ENCODE measurements at places on chromosomes 5 and 9.

- DNase-seq, result no peak
Observed at GRCh38 chr5:32711362-32711680, 200 bp downstream of the NPR3 start.

- DNase-seq, result no peak
Observed at GRCh38 chr5:34415559-34416198, 240.4 kb upstream of the RAI14 start.

GRCh38 chr5:120502531-120502930 lies 38.4 kb downstream of the PRR16 start:
- DNase-seq, result no peak

GRCh38 chr9:107637421-107638420 lies 148.2 kb upstream of the KLF4 start:
- DNase-seq, result no peak

DNA sequence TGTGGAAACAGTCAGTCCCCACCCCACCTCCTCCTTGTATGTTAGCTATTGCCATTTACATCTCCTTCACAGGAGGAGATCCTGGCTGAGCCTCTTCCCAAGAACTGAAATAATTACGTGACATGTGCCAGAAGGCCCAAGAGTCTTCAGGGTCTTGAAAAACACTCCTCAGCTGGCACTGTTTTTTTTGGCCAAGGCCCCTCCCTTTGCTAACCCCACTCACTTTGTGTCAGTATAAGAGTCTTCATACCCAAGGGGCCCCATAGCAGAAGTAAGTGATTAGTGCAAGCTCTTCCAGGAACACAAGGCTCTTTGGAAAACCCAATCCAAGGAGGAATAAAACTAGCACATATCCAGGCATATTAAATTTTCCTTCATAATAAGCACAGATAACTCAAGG lies 5.7 kb upstream of the LARP1 start:
- no peak for DNase-seq

- DNase-seq, result no peak
Observed at GRCh38 chr9:101121836-101122399, 93.4 kb downstream of the PLPPR1 start.

GRCh38 chr9:18910435-18910834 lies 122.6 kb downstream of the SAXO1 start:
- DNase-seq, result no peak

- no peak for DNase-seq
Observed at GRCh38 chr5:150361301-150361700, 3.8 kb downstream of the TCOF1 start.

DNA sequence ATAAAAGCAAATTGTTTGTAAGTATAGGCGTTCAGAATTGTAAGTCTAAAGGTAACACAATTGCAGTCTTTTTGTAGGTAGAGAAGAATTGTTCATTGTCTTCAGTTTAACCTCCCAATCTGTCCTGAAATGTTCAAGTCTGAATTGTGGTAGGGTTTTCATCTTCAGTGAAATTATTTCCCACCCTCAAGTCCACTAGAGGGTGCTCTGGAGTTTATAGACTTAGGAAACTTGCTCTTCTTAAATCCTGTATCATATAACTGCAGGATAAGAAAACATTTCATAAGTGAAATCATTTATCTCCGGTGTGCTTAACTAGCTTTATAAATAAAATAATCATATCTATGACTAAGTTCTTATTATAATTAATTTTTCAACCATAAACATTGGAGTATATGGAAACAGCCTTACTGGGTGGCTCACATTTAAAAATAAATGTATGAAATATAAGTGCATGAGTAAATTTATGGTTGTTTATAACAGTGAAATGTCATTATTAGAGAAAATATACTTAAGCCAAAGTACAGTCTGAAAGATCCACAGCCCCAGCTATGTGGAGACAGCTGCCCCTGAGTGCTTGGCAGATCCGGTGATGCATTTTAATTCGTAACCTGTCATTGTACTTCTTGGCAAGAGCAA lies 182.4 kb upstream of the OTULINL start:
- DNase-seq, result no peak

- DNase-seq, result no peak
Observed at GRCh38 chr5:180717989-180718388, 21.9 kb downstream of the OR2Y1 start.

DNA sequence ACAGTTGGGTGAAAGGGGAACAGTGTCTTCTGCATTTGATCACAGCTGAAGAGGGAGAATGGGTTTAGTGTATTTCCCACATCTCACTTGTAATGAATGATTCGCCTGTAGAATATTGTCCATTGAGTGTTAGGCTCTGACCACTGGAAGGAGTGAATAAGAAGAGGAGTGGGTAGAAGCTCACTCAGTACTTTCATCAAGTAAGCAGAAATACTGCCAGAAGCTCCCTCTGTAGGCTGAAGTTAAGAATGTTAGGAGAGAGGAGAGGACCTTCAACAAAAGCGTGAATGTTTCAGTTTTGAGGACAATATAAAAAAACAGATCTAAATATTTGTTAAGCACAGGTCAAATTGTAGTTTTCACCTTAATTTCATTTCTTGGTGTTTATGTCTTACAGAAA lies 27.5 kb downstream of the FSD1L start:
- no peak for DNase-seq

DNA sequence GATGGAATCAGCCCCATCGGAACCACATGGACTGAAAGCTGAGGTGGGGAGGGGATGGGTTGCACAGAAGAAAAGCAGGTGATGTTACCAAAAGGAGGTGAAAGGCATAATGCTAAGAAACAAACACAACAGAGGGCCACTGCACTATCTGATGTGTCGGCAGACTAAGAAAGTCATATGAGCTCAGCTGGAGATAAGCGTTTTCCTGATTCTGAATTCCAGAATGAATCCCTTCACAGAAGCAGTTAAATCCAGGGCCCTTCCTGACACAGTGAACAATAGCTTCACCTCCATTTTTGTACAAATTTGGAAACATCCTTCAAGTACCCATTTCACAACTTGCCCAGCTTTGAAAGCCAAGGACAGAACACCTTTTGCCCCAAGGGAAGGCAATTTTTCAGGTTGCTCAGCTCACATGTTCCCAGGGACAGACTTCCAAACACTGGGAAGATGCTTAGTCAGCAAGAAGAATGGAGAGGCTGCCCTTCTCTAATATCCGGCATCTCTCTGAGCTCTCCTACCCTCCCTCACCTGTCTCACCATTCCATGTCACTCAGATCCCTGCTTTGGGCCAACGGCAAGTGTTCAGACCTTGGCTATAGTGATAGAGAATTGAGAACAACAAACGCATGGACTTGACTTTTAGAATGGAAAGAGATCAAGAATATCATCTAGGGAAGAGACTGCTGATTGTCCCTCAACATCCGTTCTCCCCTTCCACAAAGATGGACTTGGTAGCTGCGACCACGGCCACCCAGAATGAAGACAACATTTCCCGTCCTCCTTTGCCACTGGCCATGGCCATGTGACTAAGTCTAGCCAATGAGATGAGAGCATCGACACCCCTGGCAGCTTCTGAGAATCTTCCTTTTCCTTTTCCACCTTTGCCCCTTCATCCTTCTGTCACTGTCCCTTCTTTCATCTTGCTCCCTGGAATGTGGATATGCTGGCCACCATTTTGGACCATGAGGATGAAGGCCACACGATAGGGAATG lies 68.6 kb upstream of the IL17B start:
- no peak for DNase-seq

GRCh38 chr9:69186841-69187611 lies 12.9 kb downstream of the TJP2 start:
- DNase-seq, result no peak
